Bronchial epithelial cell (primary cell): ENCODE measurements at places on chromosomes 2 and 18. TPM values are rescaled to one million over a fixed set of nuclear protein-coding genes. Genes with fewer than 3 reads are reported as not detected.

The FN1 gene
- total RNA-seq, result 53.8 and 83.2 TPM in 2 replicates

The RAPH1 gene
- total RNA-seq, result 15.3 and 19.5 TPM in 2 replicates

The FAM228A gene
- 0.13 TPM in 1 of 2 replicates, not detected in the other for total RNA-seq

The SH2D6 gene
- 0.13 TPM in 1 of 2 replicates, not detected in the other for total RNA-seq

The ICOS gene
- not detected in 2 replicates for total RNA-seq

The SCYGR3 gene
- total RNA-seq, result not detected in 2 replicates

The SERPINB4 gene
- 0.26 and 15.7 TPM in 2 replicates for total RNA-seq

The FAHD2B gene
- 13.4 and 14.3 TPM in 2 replicates for total RNA-seq

The GALNT14 gene
- 9.2 and 12.4 TPM in 2 replicates for total RNA-seq

- DNase-seq, result no peak
These were observed 16.4 kb downstream of the EDAR start for GRCh38 chr2:108972663-108973062.

- DNase-seq, result no peak
These were observed 9.4 kb upstream of the COLEC11 start for GRCh38 chr2:3585261-3586109.

GRCh38 chr2:136112317-136113208, 5.4 kb downstream of the CXCR4 start:
- no peak for DNase-seq

DNA sequence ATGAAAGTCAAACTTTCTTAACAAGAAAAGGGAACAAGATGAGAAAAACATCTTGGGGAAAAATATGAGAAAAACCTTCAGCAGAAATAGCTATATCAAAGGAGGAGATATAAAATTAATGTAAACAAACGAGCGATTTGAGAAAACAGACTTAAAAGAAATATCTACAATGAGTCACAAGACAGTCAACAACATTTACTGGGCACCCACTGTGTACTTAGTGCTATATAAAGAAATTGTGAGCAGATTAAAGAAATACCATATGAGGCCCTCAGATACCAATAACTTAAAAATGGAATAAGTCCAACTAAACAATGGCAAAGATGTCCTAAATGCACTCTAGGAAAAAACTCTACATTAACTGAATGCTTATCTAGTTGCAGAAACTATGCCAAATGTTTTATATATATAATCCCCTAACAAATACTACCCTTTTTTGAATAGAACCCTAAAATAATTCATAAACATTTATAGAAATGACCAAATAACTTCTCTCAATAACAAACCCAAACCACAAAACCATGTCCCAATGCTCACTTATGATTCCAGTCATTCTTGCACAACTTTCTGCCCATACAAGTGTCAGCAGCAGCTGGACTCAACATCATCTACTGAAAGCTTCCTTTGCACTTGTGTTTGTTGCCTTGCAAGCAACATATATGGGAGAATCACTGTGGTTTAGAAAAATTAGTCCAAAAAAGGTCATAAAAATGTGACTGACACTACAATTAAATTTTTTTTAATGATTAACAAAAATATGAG, 83.5 kb downstream of the COBLL1 start:
- DNase-seq, result peak; percentile 58

GRCh38 chr18:52409727-52410126, 69.7 kb downstream of the DCC start:
- peak; percentile 8 for DNase-seq

GRCh38 chr2:231410293-231411004, 14.9 kb downstream of the B3GNT7 start:
- DNase-seq, result no peak

GRCh38 chr2:48719480-48720177, 35.9 kb downstream of the LHCGR start:
- DNase-seq, result no peak

DNA sequence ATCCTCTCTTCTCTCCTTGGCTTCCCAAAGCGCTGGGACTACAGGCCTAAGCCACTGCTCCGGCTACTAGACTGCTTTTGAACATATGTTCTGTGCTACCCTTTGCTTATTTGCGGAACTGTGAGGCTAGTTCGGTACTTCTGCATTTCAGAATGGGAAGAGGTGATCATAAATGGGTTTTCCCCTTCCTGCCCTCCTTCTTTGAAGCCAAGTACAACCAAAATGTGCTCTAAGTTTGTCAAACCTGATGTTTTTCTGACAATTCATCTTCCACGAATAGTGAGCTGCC, 1.7 kb upstream of the ESCO1 start:
- no peak for DNase-seq

DNA sequence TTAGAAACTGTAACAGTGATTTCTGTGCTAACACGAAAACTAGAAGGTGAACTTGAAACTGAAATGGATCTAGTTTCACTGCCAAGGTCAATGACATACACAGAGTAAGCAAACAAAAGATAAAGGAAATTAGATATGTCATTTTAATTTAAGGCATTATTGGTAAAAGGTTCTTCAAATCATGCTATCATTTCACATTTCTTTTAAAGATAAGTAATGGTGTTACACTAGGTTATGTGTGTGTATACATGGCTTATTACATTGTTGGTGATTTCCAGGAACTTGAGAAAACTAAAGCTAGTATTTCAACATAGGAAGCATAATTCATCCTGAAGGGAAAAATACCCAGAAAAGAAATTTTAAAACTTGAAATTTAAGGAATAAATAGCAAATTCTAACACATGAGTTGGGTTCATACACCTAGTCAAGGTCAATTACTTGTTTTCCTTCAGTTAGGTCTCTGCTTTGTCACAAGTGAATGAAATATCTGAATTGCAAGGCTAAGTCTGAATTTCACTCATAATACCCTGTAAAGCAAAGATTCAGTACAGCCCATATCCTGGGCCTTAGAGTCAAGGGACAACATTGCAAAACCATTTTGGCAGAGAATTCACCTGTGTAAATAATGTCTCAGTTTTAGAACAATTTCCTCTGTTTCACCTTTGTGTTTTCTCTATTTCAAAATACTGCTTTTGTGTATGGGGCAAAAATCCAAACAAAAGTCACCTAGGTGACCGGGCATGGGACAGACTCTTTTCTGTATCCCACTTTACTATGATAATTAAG, 141.6 kb downstream of the SRBD1 start:
- peak; percentile 89 for DNase-seq

DNA sequence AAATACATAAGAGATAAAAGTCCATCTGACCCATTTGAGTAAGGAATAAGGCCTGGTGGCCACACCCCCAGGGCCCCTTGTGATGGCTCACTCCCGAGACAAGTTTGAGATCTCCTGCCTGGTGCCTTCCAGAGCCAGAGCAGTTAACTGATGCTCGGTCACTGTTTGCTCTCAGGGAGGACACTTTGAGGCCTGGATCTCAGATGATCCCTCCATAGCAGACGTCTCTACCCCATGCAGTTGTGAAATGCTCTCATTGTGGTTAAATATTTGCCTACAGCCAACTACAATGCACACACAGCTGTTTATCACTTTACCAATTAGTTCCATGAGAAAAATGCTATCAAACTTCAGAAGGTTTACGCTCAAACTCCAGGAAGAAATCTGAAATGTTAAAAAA, 12.3 kb downstream of the GYPC start:
- no peak for DNase-seq
